Inflammatory macrophage (primary cell): ENCODE measurements at places on chromosomes 5 and 9.

GRCh38 chr5:130773813-130774212 lies 391.2 kb downstream of the HINT1 start:
- DNase-seq: peak; percentile 12

GRCh38 chr9:129867136-129868022 lies 32.1 kb downstream of the USP20 start:
- DNase-seq: no peak

DNA sequence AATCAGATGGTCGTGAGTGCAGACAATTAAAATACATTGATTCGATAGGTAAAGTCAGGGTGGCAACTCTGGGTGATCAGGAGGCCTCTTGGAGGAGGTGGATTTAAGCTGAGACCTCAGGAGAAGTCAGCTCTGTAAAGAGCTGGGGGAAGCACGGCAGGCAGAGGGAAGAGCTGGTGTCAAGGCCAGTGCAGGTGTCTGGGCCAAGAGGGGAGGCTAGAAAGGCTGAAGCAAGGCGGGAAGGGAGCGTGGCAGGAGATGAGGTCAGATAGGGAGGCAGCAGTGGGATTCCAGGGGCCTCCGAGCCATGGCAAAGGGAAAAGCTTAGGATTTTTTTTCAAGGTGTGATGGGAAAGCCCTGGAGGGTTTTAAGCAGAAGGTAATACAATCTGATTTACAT lies 178.7 kb downstream of the FSTL4 start:
- no peak for DNase-seq

DNA sequence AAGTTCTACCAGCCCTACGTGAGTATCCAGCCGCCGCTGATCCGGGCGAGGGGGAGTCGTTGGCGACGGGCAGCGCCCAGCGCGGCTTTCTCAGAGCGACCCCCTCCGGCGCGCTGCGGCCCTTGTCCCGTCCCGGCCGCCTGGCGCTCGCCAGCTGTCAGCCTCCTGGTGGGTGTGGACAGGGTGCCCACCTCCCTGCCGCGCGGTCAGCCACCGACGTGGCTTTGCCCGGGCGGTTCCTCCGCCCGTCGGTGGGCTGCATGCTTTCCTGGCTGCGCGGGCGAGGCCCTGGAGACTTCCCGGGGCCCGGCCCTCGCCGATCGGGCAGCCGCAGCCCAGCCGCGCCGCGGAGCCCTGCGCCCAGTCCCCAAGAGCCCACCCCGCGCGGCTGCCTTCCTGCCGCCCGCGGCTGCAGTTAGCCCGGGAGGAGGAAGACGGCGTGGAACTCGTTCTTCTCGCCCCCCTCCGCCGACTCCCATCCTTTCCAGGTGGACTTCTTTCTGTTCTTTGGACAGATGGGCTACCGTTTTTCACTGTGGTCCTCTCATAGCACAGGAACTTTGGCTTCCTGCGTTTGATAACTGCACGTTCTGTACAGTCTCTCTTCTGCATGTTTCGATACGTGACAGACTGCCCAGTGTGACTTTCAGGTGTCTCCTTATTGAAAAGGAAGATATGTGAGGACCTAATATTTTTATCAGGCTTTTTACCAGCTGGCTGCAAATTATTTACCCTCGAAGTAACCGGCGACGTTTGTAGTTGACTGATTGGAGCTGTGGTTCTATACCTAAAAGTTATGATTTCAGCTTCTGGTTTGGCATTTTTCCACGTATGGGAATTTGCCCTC lies 577 bp downstream of the AP3S1 start:
- DNase-seq: peak; percentile 63

DNA sequence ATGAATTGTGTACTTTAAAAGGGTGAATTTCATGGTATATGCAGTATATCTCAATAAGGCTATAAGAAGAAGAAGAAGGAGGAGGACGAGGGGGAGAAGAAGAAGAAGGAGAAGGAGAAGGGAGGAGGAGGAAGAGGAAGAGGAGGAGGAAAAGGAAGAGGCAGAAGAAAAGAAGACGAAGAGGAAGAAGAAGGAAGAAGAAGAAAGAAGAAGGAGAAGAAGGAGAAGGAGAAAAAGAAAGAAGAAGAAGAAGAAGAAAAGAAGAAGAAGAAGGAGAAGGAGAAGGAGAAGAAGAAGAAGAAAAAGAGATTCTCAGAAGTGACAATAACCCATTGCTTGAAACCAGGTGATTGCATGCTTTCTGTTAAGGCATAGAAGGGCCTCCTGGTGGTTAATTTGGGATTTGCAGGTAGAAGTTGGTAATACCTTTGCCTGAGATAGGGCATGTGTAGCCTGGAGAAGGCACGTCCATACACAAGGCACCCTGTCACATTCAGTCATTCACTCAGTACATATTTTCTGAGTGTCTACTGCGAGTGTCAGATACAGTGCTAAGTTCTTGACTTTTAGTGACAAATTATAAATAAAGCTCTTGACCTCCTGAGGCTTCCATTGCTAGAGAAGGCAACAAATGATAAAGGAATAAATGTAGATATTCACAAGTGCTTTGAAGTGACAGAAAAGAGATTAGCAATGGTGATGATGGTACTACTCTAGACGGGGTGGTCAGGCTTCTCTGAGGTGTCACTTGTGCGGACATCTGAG lies 231.3 kb downstream of the NPR3 start:
- DNase-seq: peak; percentile 20

GRCh38 chr9:126290871-126291270 lies 35.8 kb upstream of the MVB12B start:
- DNase-seq: no peak

GRCh38 chr5:18048449-18048848 lies 414.2 kb downstream of the TAF11L14 start:
- no peak for DNase-seq

GRCh38 chr5:173714551-173715428 lies 98.3 kb upstream of the BOD1 start:
- DNase-seq: peak; percentile 96

- DNase-seq: no peak
Observed at GRCh38 chr5:180173198-180173544, 35.8 kb downstream of the RASGEF1C start.

DNA sequence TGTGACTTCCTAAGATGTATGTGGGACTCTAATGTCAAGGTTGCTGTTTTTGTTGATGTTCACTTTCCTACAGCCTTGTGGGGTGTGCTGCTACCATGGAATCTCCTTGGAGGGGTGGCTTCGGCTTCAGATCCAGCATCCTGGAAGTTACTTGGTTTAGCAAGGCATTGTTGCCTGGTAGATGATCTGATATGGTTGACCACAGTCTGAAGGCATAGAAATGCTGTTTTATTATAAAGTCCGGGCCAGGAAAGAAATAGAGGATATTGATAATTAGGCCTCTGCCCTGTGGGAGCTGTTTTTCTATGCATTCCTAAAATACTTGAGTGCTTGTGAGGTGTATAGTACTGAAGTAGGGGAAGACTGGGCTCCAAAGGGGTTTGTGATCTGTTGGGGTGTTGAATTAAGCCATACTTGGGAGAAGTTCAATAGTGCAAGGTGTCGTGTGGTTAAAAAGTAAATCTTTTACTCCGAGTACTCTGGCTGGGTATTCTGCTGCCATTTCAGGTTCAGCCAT lies 27.3 kb upstream of the CREBRF start:
- no peak for DNase-seq

DNA sequence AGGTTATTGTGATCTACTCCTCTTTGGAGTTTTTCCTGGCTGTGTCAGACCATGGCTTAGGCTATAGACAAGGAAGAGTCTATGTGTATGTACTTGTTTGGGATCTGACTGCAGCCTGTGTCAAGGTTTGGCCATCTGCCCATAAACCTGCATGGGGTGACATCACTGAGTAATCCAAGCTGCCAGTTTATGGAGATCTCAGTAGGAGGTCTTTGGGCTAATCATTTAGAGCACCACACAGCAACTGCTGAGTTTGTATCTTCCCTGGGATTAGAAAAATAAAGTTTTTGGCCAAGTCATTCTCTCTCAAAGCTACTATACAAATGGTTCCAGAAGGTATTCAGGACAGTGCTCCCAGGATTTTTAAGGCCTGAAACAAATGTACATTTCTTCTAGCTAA lies 65.5 kb upstream of the HSPB3 start:
- no peak for DNase-seq

DNA sequence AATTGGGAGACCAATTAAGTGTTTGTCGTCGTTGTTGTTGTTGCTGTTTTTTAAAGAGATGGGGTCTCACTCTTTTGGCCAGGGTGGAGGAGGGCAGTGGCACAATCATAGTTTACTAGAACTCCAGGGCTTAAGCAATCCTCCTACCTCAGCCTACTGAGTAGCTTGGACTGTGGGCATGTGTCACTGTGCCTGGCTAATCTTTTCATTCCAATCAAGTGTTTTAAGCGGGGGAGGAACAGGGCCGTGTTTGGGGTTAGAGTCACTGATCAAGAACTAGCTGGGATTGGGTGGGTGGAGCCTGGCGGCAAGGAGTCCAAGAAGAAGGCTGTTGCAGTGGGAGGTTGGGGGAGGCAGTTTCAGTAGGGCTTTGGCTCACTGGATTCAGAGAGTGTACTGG lies 13.8 kb downstream of the SNX30 start:
- DNase-seq: peak; percentile 47

DNA sequence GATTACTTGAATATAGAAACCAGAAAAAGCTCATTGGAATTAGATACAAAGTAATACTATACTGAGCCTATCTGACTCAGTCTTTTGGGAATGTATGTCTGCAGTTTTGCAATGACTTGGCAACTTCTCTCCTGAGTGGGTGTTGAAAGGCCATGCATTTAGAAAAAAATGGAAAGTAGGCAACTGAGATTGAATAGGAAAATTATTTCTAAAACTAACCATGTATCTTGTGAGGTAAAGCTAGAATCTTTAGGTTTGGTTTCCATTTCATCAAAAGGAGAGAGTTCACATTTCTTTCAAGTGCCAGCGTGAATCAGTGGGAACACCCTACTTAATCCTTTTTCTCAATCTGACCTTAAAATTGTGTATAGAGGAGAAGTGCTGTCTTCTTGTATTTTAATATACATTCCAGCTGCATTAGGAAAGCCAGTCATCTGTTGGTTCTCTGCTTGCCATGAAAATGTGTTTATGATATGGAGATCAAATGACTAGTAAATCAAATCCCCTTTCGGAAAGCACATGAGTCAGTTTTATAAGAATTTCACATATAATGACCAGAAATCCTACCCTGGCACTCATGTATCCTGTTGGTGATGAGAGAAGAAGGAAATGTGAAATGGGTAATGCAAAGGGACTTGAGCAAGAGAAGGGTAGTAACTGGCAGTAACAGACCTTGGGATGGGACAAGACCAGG lies 30.4 kb downstream of the NFX1 start:
- DNase-seq: peak; percentile 21

GRCh38 chr5:109006129-109006528 lies 258.4 kb downstream of the FER start:
- DNase-seq: no peak

DNA sequence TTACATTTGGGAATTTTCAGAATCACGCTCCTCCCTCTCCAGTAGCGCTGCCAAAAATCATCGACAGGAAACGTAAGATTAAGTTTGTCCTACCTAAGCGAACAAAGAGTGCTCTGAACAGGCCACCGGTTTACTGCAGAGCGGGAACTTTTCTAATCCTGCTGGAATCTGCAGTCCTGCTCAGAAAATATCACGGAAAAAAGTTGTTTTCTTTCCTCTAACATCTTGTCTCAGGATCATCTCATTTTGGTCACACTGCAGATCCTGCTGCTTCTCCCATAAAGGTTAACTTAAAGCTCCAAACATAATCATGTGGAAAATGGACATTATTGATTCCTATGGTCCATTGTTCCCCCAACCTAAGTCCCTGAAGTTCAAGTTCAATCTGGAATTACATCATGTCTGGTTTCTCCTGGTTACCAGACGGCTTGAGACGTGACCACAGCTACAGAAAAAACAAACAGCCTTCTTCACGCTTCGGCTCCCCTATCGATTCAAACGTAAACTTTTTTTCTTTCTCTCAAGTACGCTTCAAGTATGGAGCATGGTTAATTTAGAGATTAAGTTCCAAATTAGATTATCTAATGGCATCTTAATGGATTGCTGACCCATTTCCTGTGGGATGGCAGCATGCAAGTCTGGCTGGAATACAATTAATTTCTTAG lies 217.6 kb downstream of the NFIB start:
- no peak for DNase-seq

DNA sequence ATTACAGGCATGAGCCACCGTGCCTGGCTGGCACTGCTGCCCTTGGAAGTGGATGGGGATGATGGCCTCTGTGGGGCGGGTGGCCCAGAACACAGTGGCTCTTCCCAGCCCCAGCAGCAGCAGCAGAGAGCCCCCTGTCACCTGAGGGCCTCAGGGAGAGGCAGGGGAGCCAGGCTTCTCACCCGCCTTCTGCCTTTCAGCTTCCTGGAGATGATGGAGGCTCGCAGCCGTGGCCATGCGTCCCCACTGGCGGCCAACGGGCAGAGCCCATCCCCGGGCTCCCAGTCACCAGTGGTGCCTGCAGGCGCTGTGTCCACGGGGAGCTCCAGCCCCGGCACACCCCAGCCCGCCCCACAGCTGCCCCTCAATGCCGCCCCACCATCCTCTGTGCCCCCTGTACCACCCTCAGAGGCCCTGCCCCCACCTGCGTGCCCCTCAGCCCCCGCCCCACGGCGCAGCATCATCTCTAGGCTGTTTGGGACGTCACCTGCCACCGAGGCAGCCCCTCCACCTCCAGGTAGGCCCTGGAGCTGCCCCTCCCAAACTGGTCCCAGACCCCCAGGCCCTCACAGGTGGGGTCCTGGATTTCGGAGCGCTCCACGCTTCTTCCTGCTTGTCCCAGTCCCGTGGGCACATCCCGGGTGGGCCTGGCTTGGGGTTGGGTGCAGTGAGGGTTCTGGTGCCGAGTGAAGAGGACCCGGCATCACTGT lies 5.0 kb upstream of the AJM1 start:
- no peak for DNase-seq

GRCh38 chr9:135299239-135299590 lies 180.4 kb upstream of the PPP1R26 start:
- no peak for DNase-seq

GRCh38 chr9:132516911-132517310 lies 65.5 kb upstream of the BARHL1 start:
- DNase-seq: no peak
